ENCODE measurements at places on chromosomes 7 and 10. TPM values are rescaled to one million over a fixed set of nuclear protein-coding genes. Genes with fewer than 3 reads are reported as not detected.

DNA sequence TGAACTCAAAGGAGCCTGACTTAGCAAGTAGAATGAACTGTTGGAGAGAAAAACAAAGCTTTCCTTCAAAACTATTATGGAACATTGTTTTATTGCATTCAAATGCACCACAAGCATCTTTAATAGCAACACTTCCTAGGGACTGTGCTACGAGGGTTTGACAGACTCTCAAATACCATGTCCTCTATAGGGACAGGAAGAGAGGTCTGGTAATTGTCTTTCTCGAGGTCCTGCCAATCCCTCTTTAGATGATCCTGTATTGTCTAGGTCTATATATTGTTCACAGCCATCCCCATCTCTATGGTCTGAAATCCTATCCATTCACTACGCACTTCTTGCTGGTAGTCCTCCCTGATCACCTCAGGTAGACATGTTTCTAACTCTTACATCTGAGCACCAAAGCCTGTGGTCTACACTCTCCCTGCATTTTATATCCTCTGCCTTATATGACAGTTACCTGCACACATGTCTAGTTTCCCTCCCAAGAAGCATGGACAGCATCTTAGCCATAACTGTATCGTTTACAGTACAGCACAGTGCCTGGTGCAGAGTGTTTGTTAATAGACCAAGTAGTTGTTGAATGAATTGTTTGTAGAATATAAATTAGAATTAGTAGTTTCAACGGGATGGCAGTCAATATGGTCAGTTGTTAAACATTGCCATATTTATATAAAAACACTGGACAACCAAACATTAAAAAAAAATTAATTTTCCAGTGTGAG lies 21.7 kb upstream of the LRRC17 start:
- peaks cover 11% of the 10 kb centered on the region for H3K4me1 ChIP-seq
- no peak overlapping the region for H3K4me3 ChIP-seq
- H3K27ac ChIP-seq: peak overlapping the region; percentile 72
- H3K27me3 ChIP-seq: no peaks in the 10 kb centered on the region

DNA sequence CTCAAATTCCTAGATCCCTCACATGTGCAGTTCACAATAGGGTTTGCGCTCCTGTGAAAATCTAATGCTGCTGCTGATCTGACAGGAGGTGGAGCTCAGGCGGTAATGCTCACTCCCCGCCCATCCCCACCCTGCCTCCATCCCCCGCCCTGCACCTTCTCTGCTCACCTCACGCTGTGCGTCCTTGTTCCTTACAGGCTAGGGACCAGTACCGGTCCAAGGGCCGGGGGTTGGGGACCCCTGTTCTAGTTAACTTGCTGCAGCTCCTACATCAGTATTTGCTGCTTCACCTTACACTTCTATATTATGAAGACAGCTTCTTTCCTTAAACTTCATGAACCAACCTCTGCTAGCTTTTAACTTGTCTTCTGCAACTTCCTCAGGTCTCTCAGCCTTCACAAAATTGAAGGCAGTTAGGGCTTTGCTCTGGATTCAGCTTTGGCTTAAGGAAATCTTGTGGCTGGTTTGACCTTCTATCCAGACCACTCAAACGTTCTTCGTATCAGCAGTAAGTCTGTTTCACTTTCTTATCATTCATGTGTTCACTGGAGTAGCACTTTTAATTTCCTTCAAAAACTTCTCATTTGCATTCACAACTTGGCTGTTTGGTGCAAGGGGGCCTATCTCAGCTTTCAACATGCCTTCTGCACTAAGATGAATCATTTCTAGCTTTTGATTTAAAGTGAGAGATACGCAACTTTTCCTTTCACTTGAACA lies 1.7 kb upstream of the TNKS2 start:
- H3K27ac ChIP-seq: no peak overlapping the region
- no peaks in the 10 kb centered on the region for H3K36me3 ChIP-seq
- no peaks in the 10 kb centered on the region for H3K27me3 ChIP-seq
- DNase-seq: peak; percentile 10
- H3K4me1 ChIP-seq: no peaks in the 10 kb centered on the region

- no peak overlapping the region for H3K27ac ChIP-seq
- no peaks in the 10 kb centered on the region for H3K4me1 ChIP-seq
- no peaks in the 10 kb centered on the region for H3K27me3 ChIP-seq
- H3K36me3 ChIP-seq: peaks cover 6% of the 10 kb centered on the region
- no peak for DNase-seq
- H3K4me3 ChIP-seq: no peak overlapping the region
Measured at GRCh38 chr10:31490858-31491504, 172.0 kb downstream of the ZEB1 start.

DNA sequence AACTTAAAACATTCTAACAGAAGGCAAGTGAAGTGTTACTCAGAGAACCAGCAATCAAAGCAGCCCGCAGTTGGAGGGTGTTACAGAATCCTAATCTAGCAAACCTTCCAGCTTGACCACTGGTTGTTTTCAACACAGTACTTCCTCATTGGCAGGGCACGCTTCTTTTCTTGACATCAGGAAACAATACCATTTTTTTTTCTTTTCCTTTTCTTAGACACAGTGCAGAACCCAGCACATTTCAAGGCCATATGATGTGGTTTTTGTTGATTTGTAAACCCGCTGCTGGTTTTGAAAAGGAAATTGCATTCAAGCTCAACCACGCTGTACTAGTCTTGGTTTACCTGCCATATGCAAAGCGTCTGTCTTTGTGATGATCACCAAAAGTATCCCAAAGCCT lies 33.4 kb downstream of the RHOBTB1 start:
- no peak overlapping the region for H3K4me3 ChIP-seq
- H3K36me3 ChIP-seq: peaks cover 25% of the 10 kb centered on the region
- H3K27ac ChIP-seq: no peak overlapping the region
- peaks cover 9% of the 10 kb centered on the region for H3K4me1 ChIP-seq
- no peaks in the 10 kb centered on the region for H3K27me3 ChIP-seq

DNA sequence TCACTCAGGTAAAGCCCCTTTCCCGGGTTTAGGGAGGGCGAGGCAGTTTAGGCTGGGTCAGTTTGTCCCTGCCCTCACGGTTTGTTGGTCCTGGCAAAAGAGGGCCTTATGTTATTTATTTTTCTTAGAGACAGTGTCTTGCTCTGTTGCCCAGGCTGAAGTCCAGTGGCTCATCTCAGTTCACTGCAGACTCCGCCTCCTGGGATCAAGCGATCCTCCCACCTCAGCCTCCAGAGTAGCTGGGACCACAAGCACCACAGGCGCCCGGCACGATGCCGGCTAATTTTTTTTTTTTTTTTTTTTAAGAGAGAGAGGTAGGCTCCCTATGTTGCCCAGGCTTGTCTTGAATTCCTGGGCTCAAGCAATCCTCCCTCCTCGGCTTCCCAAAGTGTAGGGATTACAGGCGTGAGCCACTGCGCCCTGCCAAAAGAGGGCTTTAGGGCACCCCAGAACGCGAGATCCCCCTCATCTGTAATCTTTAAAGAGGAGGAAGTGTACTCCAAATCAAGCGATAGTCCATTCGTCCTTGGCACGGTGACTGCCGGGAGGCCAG lies 626 bp upstream of the BMS1 start:
- H3K27me3 ChIP-seq: no peaks in the 10 kb centered on the region
- peak overlapping the region; percentile 93 for H3K27ac ChIP-seq
- peak; percentile 15 for DNase-seq
- peaks cover 19% of the 10 kb centered on the region for H3K36me3 ChIP-seq
- H3K4me1 ChIP-seq: peaks cover 7% of the 10 kb centered on the region

DNA sequence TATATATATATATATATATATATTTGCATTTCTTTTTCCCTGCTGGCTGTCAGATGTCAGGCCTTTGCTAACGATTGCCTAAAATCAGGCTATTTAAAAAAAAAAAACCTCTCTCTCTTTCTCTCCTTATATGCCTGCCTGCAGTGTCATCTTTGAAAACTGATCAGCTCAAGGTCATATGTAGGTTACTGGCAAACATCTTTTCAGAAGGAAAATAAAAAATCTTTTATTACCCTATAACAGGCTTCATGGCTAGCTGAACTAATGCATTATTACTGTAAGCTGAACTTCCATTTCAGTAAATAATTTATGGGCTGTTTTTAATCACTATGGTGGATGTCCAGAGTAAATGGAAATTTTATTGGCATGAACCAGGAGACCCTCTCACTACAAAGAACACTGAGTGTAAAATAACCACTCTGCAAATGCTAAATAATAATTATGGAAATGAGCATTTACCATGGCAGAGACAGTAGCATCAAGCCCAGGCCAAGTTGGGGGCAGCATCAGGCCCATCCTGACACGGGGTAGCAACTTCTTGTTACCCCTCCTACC lies 29.3 kb downstream of the HSPA12A start:
- no peak overlapping the region for H3K27ac ChIP-seq
- no peak overlapping the region for H3K4me3 ChIP-seq
- no peaks in the 10 kb centered on the region for H3K36me3 ChIP-seq
- no peak for DNase-seq

DNA sequence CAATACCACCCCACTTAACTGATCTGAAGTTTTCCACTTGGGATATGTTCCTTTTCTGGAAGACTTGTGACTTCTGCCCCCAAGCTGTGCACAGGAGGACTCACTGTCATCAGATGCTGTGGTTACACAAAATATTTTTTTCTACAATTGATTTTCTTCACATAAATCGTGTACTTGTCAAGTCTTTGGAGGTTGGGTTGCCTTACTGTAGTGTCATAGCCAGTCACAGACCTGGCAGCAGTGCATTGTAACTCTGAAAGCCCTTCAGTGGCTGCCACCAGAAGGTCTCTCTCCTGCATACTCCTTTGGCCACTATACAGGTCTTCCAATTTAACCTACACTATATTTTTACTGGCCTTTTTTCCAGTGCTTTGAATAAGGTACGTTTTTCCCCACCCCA lies 73.2 kb downstream of the SDK1 start:
- no peak overlapping the region for H3K4me3 ChIP-seq
- H3K4me1 ChIP-seq: no peaks in the 10 kb centered on the region
- H3K27me3 ChIP-seq: no peaks in the 10 kb centered on the region
- no peak for DNase-seq

DNA sequence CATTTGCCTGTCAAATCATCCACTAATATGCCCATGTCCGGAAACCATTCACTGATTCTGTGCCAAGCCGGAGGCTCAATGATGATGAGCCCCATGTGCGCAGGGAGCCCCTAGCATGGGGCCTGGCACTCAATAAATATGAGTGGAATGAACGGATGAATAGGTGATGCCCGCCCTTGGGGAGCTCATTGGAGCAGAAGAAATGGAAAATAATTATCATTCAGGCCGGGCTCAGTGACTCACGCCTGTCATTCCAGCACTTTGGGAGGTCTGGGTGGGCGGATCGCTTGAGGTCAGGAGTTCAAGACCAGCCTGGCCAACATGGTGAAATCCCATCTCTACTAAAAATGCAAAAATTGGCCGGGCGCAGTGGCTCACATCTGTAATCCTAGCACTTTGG lies 11.0 kb downstream of the RHBDD2 start:
- no peak overlapping the region for H3K4me3 ChIP-seq
- no peaks in the 10 kb centered on the region for H3K27me3 ChIP-seq
- no peak for DNase-seq
- peaks cover 33% of the 10 kb centered on the region for H3K36me3 ChIP-seq
- no peak overlapping the region for H3K27ac ChIP-seq

GRCh38 chr7:143376396-143376795 lies 4.7 kb upstream of the ZYX start:
- peaks cover 10% of the 10 kb centered on the region for H3K4me1 ChIP-seq
- H3K36me3 ChIP-seq: no peaks in the 10 kb centered on the region
- no peak overlapping the region for H3K27ac ChIP-seq

DNA sequence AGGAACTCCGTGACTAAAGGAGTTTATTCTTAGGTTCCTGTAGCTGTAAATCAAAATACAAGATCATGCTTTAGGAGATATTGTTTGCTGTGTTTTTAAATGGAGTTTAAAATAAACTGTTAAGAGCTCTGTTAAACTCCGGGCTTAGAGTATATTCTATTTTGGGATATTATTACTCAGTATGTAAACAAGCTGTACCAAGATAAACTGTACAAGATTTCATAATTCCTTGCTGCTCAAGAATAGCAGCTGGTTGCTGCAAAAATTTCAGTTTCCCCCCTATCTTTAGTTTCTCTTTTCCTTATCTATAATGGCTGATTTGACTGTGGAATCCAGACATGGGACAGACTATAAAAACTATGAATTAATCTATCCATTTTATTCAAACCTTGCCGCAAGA lies 215.7 kb downstream of the HTR7 start:
- H3K4me1 ChIP-seq: no peaks in the 10 kb centered on the region
- DNase-seq: no peak
- H3K4me3 ChIP-seq: no peak overlapping the region
- H3K27me3 ChIP-seq: no peaks in the 10 kb centered on the region

DNA sequence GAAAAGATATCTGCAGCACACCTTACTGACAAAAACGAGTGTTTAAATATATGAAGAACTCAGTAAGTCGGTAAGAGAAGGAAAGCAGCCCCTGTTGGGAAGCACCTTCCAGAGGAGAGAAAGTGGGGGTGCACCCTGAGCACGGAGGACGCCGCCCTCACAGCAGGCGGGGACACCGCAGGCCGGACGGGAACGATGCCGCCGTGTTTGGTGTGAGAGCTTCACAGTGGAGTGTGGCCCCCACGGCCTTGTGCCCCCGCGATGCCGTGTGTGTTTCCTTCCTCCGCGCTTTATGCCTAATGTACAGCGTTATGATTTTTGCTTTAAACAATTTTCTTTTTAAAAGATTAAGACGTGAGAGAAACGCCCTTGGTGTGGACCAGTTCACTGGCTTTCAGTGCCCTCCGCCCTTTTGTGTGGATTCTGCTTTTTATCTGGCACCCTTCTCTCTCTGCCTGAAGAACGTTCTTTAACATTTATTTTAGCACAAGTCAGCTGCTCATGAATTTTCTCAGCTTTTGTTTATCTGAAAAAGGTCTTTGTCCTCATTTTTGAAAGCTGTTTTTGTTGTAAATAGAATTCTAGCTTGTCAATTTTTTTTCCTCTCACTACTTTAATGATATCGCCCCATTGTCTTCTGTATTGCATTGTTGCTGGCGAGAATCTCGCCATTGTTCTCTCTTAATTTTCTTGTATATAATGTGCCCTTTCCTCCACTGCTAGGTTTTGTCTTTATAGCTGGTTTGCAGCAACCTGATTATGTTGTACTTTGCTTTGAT lies 110.7 kb downstream of the INPP5A start:
- no peaks in the 10 kb centered on the region for H3K27me3 ChIP-seq
- H3K27ac ChIP-seq: no peak overlapping the region

- no peak overlapping the region for H3K27ac ChIP-seq
- H3K36me3 ChIP-seq: no peaks in the 10 kb centered on the region
- DNase-seq: no peak
- no peak overlapping the region for H3K4me3 ChIP-seq
- no peaks in the 10 kb centered on the region for H3K4me1 ChIP-seq
Measured at GRCh38 chr7:141053626-141054025, 20.2 kb upstream of the TMEM178B start.

Gene VSTM2A
- total RNA-seq: not detected

Gene BMPER
- total RNA-seq: 6.7 TPM

Gene SNCG
- total RNA-seq: 7.4 TPM

Gene SPDYE6
- not detected for total RNA-seq

All from muscle of leg (tissue), 16 donors.